ENCODE measurements at places on chromosomes 5 and 9.

DNA sequence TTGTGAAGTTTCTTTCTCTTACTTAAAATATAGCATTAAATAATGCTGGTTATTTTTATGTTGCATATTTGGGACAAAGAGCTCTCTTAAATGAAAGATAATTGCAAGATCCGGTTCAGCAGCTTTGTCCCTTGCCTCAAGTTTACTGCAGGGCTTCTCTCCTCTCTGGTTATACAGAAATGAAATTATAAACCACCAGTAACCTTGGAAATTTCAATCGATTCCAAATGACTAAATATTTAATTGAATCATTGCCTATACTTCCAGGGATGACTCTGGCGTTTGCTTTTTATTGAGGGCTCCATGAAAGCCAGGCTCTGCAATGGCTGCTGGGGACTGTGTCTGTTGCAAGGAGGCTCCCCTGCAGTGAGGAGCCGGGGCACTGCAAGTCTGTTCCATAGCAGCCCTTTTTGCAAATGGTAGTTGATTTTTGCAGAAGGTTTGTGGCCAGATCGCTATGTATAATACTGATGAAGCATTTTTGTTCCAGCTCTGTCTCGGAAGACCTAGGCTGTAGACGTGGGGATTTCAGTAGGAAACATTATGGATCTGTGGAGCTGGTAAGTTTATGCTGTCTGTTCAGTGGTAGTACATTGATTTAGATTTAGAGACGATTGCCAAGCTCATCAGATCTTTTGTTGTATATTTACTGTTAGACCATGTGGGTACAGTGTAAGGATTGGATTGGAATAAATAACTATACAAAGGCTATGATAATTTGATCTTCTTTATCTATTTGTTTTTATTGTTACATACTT lies at the start of gene GARNL3:
Gene GARNL3, plus strand, starts transcription at position 313 of the 758 bp plus-strand sequence. Its CDS starts 104 bp downstream, at position 417.
- DNase-seq, result no peak

- DNase-seq, result no peak
These were observed 99.2 kb upstream of the SPATA31C2 start for GRCh38 chr9:88237479-88237961.

GRCh38 chr9:70083429-70083828 lies 39.8 kb downstream of the MAMDC2 start:
- DNase-seq, result no peak

DNA sequence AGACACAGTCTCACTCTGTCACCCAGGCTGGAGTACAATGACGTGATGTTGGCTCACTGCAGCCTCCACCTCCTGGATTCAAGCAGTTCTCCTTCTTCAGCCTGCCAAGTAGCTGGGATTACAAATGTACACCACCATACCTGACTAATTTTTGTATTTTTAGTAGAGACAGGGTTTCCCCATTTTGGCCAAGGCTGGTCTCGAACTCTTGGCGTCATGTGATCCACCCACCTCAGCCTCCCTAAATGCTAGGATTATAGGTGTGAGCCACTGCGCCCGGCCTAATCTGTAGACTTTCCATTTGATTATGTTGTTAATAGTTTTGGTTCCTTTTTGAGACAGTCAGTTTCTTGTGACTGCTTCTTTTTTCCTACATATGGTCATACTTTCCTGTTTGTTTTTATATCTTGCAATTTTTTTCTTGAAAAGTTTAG lies 31.0 kb downstream of the MTREX start:
- no peak for DNase-seq

GRCh38 chr9:131627648-131628458 lies 82.5 kb downstream of the PRRT1B start:
- DNase-seq, result no peak

- DNase-seq, result no peak
These were observed 49.4 kb downstream of the SLIT3 start for GRCh38 chr5:169251333-169252084.

DNA sequence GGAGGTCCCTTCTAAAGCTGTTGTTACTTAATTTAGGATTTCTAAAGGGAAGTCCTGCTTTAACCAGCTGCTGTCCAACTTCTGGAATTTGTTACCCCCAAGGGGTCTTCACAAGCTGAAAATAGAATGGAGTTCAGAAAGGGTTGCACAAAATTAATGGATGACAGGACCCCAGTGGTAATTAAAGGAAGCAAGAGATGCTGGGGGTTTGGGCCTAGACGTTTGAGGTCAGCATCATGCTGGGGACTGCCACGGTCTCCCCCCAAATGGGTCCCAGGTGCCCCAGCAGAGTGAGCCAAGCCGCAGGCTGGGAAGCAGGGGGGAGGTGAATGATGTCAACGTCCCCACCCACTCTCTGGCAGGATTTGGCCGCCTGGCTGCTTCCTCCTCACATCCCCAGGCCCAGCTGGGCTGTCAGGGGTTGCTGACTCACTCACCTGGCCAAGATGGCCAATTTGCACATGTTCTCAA lies 97.5 kb upstream of the ARAP3 start:
- no peak for DNase-seq

DNA sequence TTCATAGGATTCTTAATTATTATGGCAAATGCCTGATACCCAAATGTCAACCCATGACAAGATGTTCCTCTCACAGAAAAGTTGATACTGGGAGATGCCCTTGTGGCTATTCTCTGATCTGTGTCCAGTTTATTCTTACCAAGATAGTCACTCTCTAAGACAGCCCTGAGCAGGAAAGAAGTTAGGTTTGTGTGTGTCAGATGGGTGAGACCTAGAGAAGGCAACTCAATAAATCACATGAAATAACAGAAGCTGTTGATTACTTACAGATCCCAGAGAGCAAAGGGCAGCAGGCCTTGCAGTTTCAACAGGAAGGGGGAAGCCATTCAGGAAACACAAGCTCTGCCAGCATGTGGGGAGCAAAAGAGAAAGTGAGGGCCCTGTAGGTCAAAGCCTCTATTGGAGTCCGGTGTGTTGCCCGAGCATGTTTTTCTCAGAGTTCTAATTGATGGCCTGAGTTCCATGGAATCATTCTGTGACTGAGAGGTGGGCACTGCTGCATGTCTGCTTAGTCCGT lies 1193.7 kb upstream of the CDH18 start:
- no peak for DNase-seq

GRCh38 chr5:73757416-73757815 lies 131.4 kb downstream of the ARHGEF28 start:
- DNase-seq, result no peak

- DNase-seq, result no peak
These were observed at the start of gene PCDHB10 for GRCh38 chr5:141192110-141192725. Gene PCDHB10, plus strand, starts transcription at chr5:141192353. Its CDS starts 200 bp downstream, at chr5:141192553.

Data from GM19239 (cell line).